ENCODE measurements at places on chromosomes 1 and 21. TPM values are rescaled to one million over a fixed set of nuclear protein-coding genes. Genes with fewer than 3 reads are reported as not detected.

DNA sequence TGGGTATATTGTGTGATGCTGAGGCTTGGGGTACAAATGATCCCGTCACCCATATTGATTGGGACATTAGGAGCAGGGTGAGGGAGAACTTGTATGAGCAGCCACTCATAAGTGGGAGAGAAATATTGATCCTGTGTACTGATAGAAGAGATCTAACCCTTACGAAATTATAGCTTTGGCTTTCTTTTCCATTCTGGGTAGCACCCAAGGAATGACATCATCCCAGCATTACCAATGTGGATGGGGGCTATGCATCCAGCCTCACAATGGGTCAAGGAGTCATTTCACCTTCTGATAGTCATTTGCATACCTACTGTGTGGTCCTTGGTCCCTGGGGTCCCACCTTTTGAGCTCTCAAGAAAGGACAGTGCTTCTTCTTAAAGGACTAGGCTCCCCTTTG lies 1.9 kb upstream of the NAV1 start:
- no peak for DNase-seq

The DCST2 gene
- total RNA-seq = 0.31 TPM

- no peak for DNase-seq
These were observed 108.9 kb downstream of the HS2ST1 start for GRCh38 chr1:87023326-87023725.

- DNase-seq = no peak
These were observed 361.3 kb upstream of the LYPLAL1 start for GRCh38 chr1:218812360-218812759.

- peak; percentile 61 for DNase-seq
These were observed 869 bp downstream of the NAV1 start for GRCh38 chr1:201539561-201540431.

GRCh38 chr1:24779689-24780464 lies 34.6 kb downstream of the CLIC4 start:
- no peak for DNase-seq

DNA sequence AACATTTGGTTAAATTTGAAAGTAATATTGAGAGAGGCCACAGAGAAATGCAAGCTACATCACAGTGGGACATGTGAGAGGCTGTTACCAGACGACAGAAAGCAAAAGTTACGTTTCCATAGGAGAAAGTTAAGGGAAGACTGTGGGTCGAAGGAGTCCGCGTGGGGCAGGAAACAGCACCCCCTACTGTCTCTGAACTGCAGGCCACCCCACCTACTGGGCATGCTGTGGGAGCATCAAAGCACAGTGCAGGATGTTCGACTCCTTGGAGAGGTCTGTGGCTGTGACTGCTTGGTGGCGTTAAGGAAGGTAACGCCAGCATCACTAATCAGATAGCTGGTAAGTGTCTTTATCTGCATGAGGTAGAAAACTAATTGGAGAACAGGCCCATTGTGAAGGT lies 123.9 kb downstream of the PTBP2 start:
- no peak for DNase-seq

GRCh38 chr1:155295183-155295941 lies 5.9 kb downstream of the PKLR start:
- no peak for DNase-seq

GRCh38 chr1:7516341-7516740 lies 254.8 kb upstream of the VAMP3 start:
- peak; percentile 49 for DNase-seq

DNA sequence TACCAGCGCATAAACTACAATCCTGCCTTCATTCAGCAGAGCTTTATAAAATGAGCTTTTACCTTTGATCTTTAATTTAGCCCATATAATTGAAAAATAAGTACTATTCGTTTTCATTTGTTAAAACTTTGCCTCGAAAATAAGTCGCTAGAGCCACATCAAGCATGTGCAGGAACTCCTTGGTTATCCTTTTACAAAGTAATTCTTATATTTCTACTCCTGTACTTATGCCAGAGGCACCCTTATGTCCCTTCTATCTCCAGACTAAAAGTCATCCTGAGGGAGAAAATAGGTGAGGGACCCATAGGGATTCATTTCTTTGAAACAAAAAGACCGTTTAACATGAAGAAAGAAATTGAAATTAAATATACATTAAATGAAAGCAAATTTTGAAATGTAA lies 278.2 kb upstream of the C1orf105 start:
- peak; percentile 56 for DNase-seq

DNA sequence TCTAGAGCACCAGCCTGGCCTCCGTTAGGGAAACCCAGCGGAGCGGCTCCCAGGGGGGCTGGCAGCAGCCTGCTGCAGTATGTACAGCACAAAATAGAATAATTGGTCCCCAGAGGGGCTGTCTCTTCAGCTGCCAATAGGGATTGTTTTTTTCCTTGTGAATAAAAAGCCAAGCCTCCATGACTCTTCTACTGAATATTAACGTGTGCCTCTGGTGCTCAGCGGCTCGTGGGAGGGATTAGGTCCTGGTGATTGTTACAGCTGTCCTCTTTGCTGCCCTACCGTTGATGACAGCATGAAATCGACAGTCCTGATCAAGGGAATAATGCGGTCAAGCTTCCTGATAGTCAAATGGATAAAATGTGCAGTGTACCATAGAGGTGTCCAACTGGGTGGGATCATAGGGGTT lies 190.7 kb upstream of the RUNX1 start:
- DNase-seq = no peak

DNA sequence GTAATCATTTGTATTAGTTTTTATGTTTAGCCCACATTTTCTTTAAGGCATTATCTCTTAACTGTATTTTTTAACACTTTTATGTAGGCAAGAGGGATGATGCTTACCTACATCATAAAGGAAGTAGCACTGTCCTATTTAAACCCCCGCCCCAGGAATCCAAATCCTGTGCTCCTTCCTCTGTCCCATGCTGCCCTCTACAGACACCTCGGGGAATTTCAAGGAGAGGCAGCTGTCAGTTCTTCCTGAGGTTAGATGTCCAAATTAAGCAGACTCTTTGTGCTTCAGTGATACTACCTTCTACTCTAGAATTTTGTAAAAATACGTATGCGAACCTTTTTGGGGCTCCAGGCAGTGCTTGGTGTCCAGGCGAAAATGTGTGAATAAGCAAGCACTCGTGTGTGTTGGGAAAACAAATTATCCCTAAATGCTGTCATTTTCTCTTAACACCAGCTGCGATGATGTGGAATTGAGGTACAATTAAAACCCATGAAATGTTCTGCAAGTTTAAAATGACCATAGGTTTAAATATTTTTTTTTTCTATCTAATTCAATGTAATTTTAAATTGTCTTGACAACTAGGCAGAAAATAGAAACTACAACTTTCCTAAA lies 19.2 kb downstream of the CRCT1 start:
- DNase-seq = no peak

The PLEKHO1 gene
- total RNA-seq = 60.6 TPM

DNA sequence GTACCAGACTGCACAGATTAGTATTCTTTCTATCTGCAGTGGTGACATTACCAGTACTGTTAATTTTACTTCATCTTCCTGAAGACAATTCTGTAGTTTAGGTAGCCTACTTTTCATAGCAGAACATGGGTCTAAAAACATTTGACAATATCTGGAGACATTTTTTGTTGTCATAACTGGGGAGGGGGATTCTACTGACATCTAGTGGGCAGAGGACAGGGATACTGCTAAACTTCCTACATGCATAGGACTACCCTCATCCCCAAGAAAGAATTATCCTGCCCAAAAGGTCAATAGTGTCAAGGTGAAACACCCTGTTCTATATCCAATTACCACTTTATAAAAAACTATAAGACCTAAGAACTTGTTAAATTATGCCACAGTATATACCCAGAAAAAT lies 3.4 kb upstream of the ARHGAP29 start:
- no peak for DNase-seq

- no peak for DNase-seq
These were observed 22.8 kb downstream of the WDR26 start for GRCh38 chr1:224411766-224412165.

DNA sequence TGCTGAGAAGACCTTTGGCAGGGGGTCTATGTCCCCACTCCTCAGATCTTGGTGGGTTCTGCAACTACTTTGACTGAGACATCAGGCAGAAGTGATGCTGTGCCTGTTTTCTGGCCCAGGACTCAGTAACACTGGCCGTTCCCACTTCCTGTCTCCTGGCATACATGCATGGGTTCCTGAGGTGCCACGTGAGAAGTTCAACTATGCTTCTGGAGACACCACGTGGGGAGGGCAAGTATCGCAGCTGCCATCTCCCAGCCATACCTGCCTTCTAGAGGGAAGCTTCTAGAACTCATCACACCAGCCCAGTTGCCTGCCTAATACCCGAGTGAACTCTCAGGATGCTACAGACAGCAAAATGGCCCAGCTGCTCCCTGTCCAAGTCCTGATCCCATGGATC lies 65.8 kb downstream of the TRABD2B start:
- no peak for DNase-seq

- DNase-seq = peak; percentile 25
These were observed 745 bp downstream of the RCSD1 start for GRCh38 chr1:167630568-167631385.

- DNase-seq = no peak
These were observed 40.7 kb downstream of the NME7 start for GRCh38 chr1:169326956-169327268.

DNA sequence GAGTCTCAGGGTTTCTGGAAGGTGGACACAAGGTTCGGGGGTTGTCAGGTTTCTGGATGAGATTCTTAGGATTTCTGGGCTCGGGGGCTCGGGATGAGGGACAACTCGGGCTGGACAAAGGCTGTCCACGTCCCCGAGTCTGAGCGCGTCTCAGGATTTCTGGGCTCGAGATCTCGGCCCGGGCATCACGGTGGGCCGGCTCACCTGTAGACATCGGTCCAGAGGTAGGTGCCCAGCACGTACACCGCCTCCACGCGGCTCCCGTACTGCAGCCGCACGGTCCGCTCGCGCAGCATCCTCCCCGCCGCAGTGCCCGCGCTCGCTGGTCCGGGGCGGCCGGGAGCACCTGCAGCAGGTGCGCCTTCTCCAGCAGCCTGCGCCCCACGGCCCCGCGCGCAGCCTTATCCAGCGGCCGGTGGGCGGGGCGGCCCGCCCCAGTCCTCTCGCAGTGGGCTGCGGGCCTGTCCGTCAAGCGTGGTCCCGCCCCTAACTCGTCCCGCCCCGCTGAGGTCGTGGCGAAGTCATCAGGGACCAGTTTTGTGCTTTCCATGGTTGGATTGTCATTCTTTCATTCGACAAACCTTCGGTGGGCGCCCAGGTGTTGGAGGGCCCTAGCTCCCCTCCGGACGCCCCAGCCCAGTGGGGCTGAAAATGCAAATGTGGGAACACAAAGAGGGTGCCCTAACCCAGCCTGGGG lies at the start of gene PADI2:
TSS of gene PADI2 (minus strand) at position 376 of the 697 bp plus-strand sequence. CDS start at position 296, 80 bp downstream.
- peak; percentile 50 for DNase-seq

- no peak for DNase-seq
These were observed 23.3 kb downstream of the LPAR3 start for GRCh38 chr1:84869720-84870119.

DNA sequence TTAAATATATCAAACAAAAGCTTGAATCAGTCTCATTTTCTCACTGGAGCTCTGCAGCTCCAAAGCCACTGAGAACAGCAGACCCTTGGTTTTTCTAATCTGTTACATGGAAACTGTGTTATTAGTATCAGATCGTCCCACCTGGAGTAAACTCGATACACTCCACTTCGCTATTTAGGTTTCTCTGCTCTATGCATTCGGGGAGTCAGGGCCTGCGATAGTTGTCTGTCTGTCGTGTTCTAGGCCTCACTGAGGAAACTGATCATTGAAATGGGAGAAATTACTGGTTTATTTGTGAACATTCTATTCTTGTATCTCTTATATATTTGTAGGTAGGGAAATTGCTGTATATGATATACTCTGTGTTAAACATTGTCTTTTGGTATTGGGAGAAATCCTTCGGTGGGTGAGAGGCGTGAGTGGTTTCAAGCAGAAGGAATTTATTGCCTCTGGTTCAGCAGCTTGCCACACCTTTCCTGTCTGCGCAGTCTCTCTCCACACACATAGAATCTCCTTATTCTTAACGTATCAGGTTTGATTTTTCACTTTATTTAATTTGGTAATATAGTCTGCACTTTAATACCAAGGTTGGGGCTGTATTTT lies 8.5 kb downstream of the PRDM2 start:
- no peak for DNase-seq

The WLS gene
- 111 TPM for total RNA-seq

- no peak for DNase-seq
These were observed 10.7 kb downstream of the EXTL2 start for GRCh38 chr1:100883963-100884362.

- no peak for DNase-seq
These were observed 81.1 kb upstream of the CNTN2 start for GRCh38 chr1:204961765-204962419.

The GPR25 gene
- 0.49 TPM for total RNA-seq

DNA sequence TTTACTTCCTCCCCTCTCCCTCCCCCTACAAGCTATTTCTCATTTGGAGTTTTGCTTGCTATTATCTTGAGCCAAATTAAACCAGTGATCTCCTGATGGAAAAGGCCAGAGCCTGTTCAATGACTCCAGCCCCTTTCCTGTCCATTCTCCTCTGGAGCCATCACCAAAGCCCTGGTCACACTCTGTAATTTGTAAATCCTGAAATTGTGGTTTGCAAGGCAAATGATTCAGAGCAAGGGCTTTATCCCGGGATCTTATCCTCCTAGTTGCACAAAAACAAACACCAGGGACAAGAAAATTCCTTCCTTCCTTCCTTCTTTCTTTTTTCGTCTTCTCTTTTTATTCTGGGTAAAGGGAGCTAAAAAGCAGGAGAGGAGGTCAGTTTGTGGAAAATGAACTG lies 366.1 kb upstream of the ST6GALNAC5 start:
- no peak for DNase-seq

The NPR1 gene
- 98.9 TPM for total RNA-seq

- DNase-seq = peak; percentile 35
These were observed 40.0 kb downstream of the GADD45A start for GRCh38 chr1:67724928-67725560.

GRCh38 chr1:243716906-243717305 lies 133.1 kb downstream of the AKT3 start:
- no peak for DNase-seq

DNA sequence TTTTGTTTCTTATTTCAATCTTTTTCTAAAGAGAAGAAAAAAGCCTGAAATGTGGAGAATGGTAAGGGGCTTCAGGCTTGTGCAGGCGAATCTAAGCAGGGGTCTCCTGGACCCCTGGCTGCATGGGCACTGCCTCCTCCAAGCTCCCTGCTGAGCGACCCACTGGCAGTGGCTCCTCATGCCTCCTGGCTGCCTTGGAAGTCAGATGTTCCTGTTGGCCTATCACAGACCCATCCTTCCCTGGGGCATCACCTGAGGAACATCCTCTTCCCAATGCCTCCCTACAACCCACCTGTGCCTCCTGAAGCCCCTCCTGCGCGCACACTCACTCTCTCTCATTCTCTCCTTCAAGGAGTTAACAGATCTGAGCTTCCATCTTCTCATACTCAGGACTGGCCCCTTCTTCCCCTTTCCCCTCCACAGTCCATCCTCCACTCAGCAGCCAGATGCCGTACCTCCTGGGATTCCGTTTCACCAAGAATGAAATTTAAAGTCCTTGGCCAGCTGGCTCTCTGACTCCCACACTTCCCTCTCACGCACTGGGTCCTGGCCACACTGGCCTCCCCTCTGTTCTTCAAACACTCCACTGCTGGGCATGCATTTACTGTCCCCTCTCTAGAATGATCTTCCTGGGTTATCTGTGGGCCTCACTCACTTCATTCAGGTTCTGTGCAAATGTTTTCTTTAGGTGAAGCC lies 41.7 kb downstream of the AZIN2 start:
- no peak for DNase-seq
